ENCODE measurements at places on chromosomes 3 and 15.

DNA sequence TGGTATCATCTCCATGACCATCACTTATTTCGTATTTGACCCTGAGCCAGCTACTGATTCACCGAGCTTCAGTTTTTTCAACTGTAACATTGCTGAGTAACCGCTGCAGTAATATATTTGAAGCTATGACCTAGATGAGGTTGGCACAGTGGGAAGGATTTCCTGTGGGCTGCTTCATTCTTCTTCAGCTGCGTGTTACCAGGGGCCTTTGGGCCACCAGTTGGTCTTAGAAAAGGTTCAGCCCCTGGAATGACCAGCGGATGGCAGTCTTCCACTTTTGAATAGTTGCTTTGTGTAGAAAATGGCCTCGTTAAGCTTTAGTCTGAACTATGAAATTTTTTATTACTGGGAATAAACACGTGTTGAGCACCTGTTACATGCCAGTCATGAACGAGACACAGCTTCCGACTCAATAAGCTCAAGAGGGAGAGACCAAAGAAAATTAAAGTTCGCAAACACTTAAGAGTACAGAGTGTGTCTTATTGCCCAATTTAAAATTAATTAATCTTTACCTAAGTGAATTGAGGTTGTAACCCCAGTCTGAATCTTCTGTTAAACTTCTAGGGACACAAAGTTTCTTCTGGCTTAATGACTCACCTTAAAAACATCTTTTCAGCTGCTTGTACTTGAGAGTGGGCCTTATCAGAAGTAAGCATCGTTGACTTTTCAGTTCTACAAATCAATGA is 57.6 kb upstream of the NR2E3 start:
- peak; percentile 46 for DNase-seq

DNA sequence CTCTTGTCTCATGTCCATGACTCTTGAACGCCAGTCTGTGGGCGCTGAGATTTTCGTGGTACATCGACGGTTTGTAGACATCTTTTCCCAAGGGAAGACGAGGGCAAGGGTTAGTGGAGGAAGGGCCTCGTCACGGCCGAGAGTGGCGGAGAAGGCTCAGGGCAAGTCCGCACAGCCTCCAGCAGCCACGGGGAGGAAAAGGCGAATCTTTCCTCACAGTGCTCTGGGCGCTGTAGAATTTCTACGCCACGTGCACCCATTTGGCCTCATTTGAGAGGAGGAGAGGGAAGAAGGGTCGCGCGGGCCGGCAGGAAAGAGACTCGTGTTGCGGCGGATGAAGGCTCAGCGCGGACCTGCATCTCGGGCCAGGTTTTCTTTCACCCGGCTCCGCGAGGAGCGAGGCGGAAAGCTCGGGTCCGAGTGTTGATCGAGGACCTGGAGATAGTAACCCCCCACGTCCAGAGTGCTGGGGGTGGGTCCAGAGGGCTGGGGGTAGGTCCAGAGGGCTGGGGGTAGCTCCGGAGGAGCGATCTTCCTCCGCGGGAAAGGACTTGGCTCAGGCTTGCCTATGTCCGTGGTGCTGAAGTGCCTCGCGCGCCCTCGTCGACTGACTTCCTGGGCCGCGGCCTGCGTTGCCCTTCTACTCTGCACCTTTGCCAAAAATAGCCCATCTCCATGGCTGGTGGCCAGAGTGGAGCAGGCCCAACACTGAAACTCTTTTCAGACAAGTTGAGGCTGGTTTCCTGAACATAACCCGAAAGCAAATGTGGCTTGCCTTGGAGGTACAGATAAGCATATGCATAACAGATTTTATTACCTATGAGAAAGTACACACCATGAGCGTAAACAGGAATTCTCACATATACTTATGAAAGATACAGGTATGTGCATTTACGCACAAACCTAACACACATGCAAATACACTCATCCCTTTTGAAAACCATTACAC is 1.1 kb downstream of the SLC35G2 start:
- peak; percentile 28 for DNase-seq

GRCh38 chr3:32814361-32814760 is 3.4 kb upstream of the TRIM71 start:
- no peak for DNase-seq

DNA sequence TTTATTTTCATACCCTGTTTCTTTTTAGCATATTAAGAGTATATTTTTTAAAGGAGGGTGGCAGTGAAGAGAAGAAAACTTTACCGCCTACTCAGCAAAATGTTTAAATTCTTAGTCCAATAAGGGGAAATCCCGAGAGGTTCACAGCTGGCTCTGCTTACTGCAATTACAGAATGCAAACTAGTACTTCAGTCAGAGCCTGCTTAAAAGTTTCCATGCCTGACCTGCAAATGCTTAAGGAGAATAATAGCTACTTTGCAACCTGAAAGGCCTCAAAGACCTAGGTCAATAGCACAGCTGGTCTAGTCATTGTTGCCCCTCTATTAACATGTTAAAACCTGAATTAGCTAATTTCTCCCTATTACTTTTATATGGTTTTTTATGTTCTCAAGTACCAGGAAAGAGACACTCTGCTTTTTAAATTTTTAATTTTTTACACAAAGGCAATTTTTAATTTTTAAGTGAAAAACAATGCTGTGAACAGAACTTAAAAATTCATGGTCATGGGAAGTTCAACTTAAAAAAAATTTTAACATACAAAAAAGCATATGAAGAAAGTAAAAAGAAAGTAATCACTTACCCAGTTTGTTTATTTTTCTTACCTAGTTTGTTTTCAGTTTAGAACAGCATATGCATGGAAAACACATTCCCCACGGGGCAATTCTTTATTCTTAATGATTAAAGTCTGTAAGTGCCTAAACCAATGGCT is 79.2 kb downstream of the P3H2 start:
- DNase-seq = no peak

DNA sequence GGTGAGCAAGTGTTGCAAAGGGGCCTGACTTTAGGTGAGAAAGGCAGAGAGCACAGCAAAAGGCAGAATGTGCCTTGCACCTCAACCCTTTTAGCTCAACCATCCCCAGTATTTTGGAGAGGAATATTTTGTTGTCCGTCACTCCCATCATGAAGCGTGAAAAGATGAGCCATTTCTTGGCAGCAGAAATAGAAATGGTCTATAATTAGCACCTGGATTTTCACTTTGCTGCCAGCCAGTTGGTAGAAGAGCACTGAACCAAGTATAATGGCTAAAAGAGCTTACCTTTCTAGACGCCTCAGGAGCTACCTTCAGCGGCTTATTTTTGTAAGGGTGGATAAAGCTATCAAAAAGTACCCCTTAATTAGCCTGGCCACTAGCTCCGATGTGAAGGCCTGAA is 406.7 kb downstream of the OCA2 start:
- DNase-seq = no peak

DNA sequence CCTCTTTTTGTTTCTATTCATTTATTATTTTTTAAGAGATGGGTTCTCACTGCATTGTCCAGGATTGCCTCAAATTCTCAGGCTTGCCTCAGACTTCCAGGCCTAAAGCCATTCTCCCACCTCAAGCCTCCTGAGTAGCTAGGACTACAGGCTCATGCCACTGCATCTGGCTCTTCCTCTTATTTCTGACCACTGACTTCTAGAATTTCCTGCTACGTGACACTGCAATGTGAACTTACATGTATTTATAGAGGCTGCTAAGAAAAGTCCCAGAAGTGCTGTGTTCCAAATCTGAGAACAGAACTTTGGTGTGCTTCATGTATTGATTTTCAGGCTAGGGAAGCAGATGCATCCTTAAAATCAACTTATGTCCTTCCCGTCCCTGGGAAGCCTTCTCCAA is 407.4 kb downstream of the RSL24D1 start:
- DNase-seq = no peak

DNA sequence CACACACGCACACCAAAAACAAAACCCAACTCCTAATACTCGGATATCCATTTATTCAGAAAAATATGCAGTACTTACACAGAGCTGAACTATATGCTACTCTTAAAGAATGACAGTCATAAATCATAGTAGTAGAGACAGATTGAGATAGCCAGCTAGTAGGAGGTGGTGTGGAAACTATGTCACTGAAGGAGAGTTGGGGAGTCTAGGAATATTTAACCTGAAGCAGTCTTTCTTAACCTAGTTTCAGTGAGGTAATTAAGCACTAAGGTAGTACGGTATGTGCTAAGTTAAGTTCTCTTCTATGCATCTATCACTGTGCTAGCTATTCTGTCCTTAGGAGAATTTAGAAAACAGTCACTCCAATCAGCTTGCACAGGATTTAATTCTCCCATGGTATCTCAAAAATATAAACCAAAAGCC is 54.2 kb downstream of the ANKRD28 start:
- no peak for DNase-seq

All from SHP77 (cell line).